Stimulated activated CD8-positive, alpha-beta memory T cell treated with anti-CD3 and anti-CD28 coated beads, Interleukin-15, amount 100 ng/mL, for 1 hour (primary cell): ENCODE measurements at places on chromosomes 6 and 20.

DNA sequence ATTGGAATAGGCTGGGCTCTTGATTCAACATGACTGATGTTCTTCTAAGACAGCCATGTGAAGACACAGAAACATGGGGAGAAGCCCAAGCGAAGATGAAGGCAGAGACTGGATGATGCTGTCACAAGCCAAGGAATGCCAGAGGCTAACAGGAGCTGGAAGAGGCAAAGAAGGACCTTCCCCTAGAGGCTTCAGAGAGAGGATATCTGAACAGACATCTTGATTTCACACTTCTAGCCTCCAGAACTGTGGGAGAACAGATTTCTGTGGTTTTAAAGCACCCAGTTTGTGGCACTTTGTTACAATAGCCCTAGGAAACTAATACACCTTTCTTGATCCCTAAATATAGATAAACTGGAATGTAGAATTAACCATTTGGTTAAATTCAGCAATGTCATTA lies 127.0 kb downstream of the EDN1 start:
- DNase-seq, result no peak

GRCh38 chr20:44036441-44036840 lies 121.8 kb downstream of the TOX2 start:
- no peak for DNase-seq

- no peak for DNase-seq
Observed at GRCh38 chr20:34145280-34145819, 33.3 kb upstream of the EIF2S2 start.

GRCh38 chr6:170083236-170084051 lies 207.4 kb downstream of the DLL1 start:
- DNase-seq, result no peak
